H9 (cell line): ENCODE measurements at places on chromosomes 1 and 21. TPM values are rescaled to one million over a fixed set of nuclear protein-coding genes. Genes with fewer than 3 reads are reported as not detected.
A peak's percentile ranks its signal among the peaks of the same experiment; 100 is the strongest.

GRCh38 chr1:15153842-15154479 is 414 bp downstream of the TMEM51 start:
- H3K36me3 ChIP-seq: no peaks in the 10 kb centered on the region
- no peak overlapping the region for H3K27ac ChIP-seq
- no peaks in the 10 kb centered on the region; the same call in 1 of the 2 replicates for H3K27me3 ChIP-seq
- peak overlapping the region; percentile 90 for H3K4me3 ChIP-seq

- DNase-seq: no peak
- H3K4me1 ChIP-seq: no peaks in the 10 kb centered on the region
- no peaks in the 10 kb centered on the region for H3K36me3 ChIP-seq
- H3K27ac ChIP-seq: no peak overlapping the region
These were observed 4.0 kb upstream of the PEX10 start for GRCh38 chr1:2416403-2416802.

DNA sequence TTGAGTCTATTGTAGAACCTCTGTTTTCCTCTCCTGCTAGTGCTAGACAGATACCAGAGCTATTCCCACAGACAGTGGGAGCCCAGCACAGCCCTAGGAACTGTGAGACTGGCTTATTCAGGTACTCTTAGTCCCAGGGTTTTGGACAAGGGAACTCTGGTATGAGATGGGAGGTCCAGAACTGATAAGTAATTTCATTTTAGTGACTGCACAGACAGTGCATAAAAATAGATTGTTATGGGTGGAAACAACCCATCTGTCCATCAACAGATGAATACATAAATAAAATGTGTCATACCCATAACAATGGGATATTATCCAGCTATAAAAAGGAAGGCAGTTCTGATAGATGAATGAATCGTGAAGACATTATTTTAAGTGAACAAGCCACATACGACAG is 9.0 kb downstream of the EPS8L3 start:
- H3K27ac ChIP-seq: no peak overlapping the region
- DNase-seq: no peak
- H3K36me3 ChIP-seq: no peaks in the 10 kb centered on the region; the same call in 1 of the 2 replicates
- H3K4me3 ChIP-seq: no peak overlapping the region
- no peaks in the 10 kb centered on the region for H3K4me1 ChIP-seq

PCSK9 gene
- total RNA-seq: 72.2 and 75.1 TPM in 2 replicates

DNA sequence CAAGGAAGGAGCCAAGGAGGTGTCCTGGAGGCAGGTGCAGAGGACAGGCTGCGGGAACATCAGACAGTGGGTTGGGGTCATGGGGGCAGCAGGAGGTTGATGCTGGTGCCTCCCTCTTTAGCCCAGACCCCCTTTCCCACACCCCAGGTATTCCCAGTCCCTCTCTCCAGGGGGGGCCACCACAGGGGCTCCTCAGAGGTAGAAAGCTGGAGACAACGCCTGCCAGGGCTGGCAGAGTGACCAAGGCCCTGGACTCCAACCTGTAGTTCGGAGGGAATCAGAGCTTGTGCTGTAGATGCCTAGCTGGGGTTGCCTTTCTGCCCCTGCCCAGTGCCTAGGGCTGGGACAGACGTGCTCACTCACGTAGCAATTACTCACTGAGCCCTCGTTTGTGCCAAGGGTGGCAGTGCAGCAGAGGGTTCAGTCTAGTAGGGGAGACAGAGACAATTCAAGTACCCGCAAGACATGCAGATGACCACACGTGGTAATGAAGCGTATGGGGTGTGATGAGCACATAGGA is 148.2 kb downstream of the PTPRU start:
- H3K4me3 ChIP-seq: no peak overlapping the region
- H3K27me3 ChIP-seq: no peaks in the 10 kb centered on the region
- H3K4me1 ChIP-seq: no peaks in the 10 kb centered on the region
- DNase-seq: no peak
- no peaks in the 10 kb centered on the region for H3K36me3 ChIP-seq

HIVEP3 gene
- 1.2 and 1.4 TPM in 2 replicates for total RNA-seq

- no peaks in the 10 kb centered on the region for H3K4me1 ChIP-seq
- no peaks in the 10 kb centered on the region for H3K27me3 ChIP-seq
- H3K36me3 ChIP-seq: no peaks in the 10 kb centered on the region; the same call in 2 of the 3 replicates
- no peak overlapping the region for H3K27ac ChIP-seq
These were observed 421.2 kb upstream of the ZRANB2 start for GRCh38 chr1:71502006-71502405.

DNA sequence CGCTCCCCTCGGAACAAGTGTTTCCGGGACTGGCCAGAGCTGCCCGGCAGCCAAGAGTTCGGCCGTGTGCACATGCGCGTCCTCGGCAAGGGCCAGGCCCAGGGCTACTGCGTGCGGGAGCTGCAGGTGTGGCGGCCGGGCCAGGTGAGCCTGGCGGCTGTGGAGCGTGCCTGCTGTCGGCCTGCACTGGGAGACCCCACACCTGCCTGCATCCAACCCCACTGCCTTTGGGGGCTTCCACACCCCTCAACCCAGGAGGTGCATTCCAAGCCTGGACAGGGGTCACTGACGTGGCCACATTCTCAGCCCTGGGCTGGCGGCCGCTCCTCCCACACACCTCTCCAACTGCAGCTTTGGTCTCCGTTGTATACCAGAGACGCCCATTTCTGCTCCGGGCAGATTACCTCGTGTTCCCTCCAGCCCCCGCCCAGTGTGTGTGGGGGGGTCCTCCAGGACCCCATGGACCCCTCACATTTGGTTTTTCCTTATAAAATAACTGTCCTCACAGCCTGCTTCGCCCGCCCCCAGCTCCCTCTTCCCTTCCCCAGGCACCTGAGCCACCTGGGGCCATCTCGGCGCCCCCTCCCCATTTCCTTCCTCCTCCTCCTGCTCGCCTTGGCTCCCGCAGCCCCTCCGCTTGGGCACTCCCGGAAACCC is 6.1 kb downstream of the RNF223 start:
- peak overlapping the region; percentile 77 for H3K4me3 ChIP-seq
- H3K27me3 ChIP-seq: no peaks in the 10 kb centered on the region; the same call in 1 of the 2 replicates
- no peaks in the 10 kb centered on the region for H3K4me1 ChIP-seq
- no peak for DNase-seq
- H3K36me3 ChIP-seq: no peaks in the 10 kb centered on the region
- no peak overlapping the region for H3K27ac ChIP-seq

KRTAP19-3 gene
- not detected in 2 replicates for total RNA-seq

DNA sequence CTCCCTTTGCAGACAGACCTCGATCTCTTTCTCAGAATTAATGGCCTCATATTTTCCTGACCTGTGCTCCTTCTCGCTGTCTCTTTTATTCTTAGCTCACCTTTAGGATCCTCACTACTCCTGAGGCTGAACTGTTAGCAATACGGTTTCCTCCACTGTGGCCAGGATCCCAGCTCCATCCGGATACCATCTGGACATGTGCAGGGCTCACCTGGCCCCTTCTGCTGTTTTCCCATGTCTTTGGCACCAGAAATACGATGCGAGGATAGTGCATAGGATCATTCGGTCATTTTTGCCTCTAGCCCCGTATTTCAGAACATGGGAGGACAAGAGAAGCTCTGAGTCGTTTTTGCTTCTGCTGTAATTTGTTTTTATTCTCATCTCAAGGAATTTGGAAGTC is 108.5 kb upstream of the KIF26B start:
- H3K27ac ChIP-seq: no peak overlapping the region
- no peaks in the 10 kb centered on the region for H3K36me3 ChIP-seq
- no peaks in the 10 kb centered on the region for H3K27me3 ChIP-seq
- no peak for DNase-seq

KCNT2 gene
- total RNA-seq: 8.4 and 9.1 TPM in 2 replicates

DNA sequence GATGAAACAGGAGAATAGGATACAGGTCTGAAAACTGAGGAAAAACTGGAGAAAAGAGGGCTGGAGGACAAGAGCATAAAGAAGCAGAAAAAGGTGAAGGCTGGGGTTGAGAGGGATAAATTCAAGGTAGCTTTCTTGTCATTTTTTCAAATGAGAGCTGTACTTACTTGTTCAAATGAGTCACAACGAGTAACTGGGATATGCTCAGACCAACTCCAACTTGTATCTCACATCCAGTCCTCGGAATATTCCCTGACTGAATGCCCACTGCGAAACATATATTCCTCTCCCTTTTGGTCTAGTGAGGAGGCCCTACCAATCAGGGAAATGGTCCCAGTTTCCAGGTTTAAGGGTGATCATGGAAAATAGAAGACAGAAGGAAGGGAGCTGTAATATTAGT is 343.4 kb downstream of the HHIPL2 start:
- no peaks in the 10 kb centered on the region for H3K4me1 ChIP-seq
- no peaks in the 10 kb centered on the region for H3K36me3 ChIP-seq
- DNase-seq: no peak
- H3K27me3 ChIP-seq: no peaks in the 10 kb centered on the region
